Gastroesophageal sphincter (tissue), 4 donors: ENCODE measurements at places on chromosomes 7 and 10. TPM values are rescaled to one million over a fixed set of nuclear protein-coding genes. Genes with fewer than 3 reads are reported as not detected.

LRRTM3 gene
- 0.35 TPM for total RNA-seq

DNA sequence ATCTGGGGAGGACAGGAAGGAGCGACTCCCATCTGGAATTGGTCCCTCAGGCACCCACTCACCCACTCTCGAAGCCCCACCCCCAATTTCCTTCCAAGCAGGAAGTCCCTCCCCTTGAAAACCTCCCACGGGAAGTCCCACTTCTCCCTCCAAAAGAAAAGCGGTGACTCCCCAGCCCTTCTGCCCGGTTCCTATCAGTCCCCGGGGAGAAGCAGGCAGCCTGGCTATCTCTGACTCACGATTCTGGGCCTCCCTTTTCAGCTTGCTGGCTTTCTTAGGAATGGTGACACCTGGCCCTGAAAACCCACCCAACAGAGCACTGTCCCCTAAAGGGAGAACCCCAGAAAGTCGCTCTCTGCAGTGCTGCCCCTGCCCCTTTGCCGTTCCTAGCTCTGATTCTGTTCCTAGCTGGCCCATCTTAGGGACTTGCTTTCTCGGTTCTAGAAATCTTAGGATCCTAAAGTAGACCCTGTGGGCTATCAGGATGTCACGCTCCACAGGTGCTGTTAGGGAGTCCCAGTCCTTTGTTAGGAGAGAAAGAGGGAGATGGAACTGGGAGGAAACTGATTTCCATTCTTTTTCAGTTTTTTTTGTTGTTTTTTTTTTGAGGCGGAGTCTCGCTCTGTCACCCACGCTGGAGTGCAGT lies 6.0 kb downstream of the TSC22D4 start:
- ATAC-seq = no peak

DNA sequence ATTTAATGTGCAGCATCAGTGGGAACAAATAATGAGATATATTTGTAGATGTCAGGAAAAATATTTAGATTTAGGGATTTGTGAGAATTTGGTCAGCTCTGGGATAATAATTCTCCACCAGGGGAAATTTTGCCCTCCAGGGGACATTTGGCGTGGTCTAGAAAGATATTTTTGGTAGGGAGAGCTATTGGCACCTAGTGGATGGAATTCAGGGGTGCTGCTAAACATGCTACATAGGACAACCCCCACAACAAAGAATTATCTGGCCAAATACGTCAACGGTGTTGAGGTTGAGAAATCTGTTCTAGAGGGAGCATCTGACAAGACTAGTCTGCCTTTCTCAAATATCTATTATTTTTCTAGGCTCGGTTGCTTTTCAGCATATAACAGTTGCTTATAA lies 2.1 kb downstream of the ADK start:
- ATAC-seq = no peak

WIPF3 gene
- total RNA-seq = 5.0 TPM

DNA sequence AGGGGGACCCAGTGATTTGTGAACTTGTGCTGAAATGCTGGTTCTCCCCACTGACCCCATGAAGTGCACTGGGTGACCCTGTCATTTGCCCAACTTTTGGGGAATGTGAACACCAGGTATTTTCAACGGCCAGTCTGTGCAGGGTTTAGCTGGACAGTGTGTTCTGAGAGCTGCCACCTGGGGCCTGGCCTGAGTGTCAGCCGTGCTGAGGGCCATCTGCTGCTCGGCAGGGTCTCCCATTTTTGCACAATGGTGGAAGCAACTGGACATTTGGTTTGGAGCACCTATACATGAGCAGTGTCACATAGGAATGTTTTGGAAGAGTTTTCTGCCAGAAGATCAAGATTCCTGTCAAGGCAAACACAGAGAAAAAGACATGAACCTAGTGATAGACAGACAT lies 5.2 kb downstream of the CHN2 start:
- ATAC-seq = no peak

BLNK gene
- 0.27 TPM for total RNA-seq

ZNF783 gene
- 14.9 TPM for total RNA-seq

GRCh38 chr7:102415685-102416225 lies 17.6 kb upstream of the ORAI2 start:
- ATAC-seq = no peak

CD36 gene
- 70.8 TPM for total RNA-seq

MRLN gene
- not detected for total RNA-seq

HOXA9 gene
- total RNA-seq = 0.54 TPM

DNA sequence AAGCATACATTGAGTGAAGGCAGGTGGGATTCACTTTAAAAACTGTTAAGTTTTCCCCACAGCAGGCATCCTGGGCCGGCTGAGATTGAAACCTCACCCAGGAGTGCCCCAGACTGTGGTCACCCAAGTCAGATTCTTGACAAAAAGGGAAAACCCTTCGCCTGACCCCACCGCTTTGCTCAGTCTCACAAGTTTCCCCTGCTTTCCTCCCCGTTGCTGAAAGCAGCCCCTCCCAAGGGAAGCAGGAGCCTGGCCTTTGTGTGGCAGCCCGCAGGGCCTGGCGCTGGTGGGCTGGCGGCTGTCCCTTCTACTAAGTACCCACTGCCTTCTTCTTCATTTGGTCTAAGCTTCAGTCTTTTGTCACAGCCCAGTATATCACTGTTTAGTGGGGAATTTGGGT lies 16.0 kb downstream of the RNF32 start:
- ATAC-seq = no peak

GRCh38 chr7:112547916-112548315 lies 67.1 kb downstream of the LSMEM1 start:
- ATAC-seq = no peak

PRPS1L1 gene
- not detected for total RNA-seq

ANXA8 gene
- 0.47 TPM for total RNA-seq

CYP2C19 gene
- total RNA-seq = not detected

CLIP2 gene
- total RNA-seq = 39.5 TPM

GRCh38 chr10:44966816-44967509 lies 7.4 kb downstream of the RASSF4 start:
- ATAC-seq = no peak

KAT6B gene
- total RNA-seq = 96.5 TPM

DNA sequence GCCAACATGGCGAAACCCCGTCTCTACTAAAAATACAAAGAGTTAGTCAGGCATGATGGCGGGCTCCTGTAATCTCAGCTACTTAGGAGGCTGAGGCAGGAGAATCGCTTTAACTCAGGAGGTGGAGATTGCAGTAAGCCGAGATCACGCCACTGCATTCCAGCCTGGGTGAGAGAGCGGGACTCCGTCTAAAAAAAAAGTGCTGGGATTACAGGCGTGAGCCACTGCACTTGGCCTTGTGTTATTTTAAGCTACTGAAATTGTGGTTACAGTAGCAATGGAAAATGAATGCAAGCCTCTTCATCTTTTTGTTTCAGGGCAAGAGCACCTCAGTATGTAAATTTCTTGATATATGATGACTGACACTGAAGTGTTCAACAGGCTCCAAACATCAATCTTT lies 106.4 kb upstream of the IMMP2L start:
- no peak for ATAC-seq

GRCh38 chr10:85175635-85176034 lies 847.2 kb downstream of the CCSER2 start:
- ATAC-seq = no peak

NUPR2 gene
- not detected for total RNA-seq

- no peak for ATAC-seq
Measured at GRCh38 chr7:158127241-158127640, 460.4 kb downstream of the PTPRN2 start.

FAM25G gene
- total RNA-seq = not detected

CNTNAP2 gene
- 3.5 TPM for total RNA-seq

- peak; percentile 76 for ATAC-seq
Measured at GRCh38 chr10:124736491-124737136, 7.6 kb downstream of the FAM53B start.

- peak; percentile 77 for ATAC-seq
Measured at GRCh38 chr10:55631071-55631654, 729.9 kb downstream of the ZWINT start.

DNA sequence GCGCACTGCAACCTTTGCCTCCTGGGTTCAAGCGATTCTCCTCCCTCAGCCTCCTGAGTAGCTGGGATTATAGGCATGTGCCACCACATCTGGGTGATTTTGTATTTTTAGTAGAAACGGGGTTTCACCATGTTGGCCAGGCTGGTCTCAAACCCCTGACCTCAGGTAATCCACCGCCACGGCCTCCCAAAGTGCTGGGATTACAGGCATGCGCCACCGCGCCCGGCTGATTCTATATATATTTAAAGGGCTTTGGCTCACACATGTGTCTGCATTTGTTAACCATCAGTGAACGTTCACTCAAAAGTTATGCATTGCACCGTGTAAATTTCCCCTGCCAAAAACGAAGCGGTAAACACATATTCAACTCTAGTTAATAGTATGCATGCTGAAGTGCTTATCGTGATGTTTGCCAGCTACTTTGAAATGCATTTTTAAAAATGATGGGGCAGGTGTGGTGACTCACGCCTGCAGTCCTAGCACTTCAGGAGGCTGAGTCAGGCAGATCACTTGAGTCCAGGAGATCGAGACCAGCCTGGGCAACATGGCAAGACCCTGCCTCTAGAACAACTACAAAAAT lies 17.7 kb upstream of the WIPI2 start:
- no peak for ATAC-seq

GRCh38 chr7:143042159-143042789 lies 9.9 kb upstream of the OR6V1 start:
- ATAC-seq = no peak

DNA sequence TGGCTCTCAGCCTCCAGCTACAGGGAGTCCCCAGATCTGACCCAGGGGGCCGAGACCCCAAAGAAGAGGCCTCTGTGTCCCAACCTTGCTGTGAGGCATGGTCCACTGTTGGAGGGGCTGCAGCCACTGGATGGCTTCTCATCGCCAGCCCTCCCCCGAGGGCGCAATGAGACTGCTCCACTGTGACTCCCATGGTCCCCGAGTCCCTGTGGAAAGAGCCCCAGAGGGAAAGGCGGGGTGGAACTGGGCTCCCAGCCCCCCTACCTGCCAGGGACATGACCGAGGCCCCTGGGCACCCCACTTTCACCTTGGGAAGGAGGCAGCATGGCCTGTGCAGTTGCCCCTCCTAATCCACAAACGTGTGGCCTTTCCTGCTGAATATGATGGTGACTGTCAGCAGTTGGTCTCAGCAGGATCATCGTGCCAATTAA lies 33.5 kb upstream of the RET start:
- ATAC-seq = no peak

CDC14C gene
- not detected for total RNA-seq

CARD11 gene
- 0.27 TPM for total RNA-seq

DNA sequence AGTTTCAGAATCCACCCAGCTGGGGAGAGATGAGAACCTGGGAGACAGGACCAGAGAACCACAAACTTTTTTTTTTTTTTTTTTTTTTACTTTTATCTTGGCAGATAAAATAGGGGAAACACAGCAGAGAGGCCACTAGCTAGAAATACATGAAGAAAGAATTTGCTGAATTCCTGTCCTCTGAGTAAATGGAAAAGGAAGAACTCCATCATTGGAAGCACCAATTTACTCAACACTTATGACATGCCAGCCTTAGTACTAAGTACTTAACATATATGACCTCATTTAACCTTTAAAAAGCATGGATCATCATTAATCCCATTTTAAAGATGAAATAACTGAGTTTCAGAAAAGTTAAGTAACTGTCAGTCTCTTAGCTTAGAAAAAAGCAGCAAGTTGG lies 343.0 kb upstream of the NPSR1 start:
- ATAC-seq = no peak

DNA sequence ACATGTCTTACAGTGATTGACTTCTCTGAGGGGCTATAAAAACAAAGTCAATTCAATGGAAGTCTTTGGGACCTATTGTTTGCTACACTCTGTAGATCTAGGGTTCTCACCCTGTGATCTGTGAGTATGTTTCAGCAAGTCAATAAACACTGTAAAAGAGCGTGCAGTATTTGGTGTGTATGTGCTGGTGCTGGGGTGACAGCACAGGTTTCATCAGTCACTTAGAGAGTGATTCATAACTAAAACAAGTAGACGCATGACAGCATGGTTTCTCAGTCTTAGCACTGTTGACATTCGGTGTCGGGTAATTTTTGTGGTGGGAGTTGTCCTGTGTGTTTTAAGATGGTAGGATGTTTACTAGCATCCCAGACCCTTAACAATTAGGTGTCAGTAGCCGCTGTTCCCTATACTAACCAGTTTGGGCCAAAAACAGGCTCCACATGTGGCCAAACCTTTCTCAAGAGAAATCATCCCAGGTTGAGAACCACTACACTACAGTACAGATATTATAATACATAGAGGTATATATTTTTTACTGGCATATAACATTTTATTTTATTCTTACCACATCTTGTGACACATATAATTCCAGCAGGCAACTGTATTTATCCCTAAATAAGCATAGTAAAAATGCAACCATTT lies 411.8 kb downstream of the ARL4A start:
- no peak for ATAC-seq

DNA sequence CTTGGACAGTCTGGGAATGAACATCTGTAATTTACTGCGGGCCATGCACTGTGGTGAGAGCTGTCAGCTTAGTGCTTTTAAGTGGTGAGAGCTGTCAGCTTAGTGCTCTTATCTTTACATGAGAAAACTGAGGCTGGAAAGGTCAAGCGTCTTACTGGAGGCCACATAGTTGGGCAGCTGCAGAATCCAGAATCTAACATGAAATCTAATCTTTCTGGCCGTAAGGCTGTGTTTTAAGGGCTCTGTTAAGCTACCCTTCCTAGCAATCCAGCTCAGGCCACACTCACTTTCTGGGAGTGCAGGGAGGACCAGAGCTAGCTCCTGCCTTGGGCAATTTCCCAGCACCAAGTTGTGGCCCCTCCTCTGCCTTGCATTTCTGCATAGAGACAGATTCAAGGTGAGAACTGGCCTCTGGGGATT lies 70.2 kb downstream of the SORCS3 start:
- no peak for ATAC-seq

DNA sequence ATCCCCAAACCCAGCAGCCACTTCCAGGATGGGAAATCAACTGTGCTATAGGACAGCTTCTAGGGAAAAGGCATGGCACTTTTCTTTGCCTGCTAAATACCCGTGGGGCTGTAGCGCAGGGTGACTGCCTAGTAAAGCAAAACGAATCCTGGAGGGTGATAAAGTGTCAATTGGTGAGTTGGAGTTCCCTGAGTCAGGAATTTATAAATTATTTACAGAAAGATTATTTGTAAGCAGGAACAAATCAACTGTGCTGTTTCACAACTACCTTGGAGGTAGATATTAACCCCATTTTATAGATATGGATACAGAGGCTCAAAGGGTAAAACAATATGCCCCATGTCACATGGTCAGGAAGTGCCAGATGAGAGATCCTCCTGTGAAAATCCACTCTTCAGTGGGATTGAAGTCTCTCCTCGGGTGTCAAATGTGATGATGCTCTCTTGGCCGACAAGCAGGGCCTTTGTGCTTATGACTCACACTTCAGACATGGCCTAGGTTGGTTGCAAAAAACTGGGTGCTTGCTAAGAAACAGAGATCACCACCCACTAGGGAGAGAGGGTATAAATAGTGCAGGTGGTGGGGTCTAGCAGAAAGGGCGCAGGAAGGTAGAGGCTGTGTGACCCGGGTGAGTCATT lies 383.2 kb upstream of the ZMIZ1 start:
- ATAC-seq = no peak

GRCh38 chr10:22714479-22715289 lies at the start of gene PIP4K2A:
TSS of gene PIP4K2A (minus strand) at chr10:22714578. CDS start at chr10:22714326, 252 bp downstream.
- ATAC-seq = peak; percentile 93

PDZD7 gene
- total RNA-seq = 0.39 TPM

- ATAC-seq = no peak
Measured at GRCh38 chr7:158083526-158084310, 503.9 kb downstream of the PTPRN2 start.

GRCh38 chr10:100364735-100365391 lies 17.8 kb downstream of the SCD start:
- peak; percentile 70 for ATAC-seq
